Activated CD4-positive, alpha-beta T cell treated with anti-CD3 and anti-CD28 coated beads for 1 hour (primary cell): ENCODE measurements at places on chromosomes 16 and 17.

- peak; percentile 36 for DNase-seq
These were observed 22.8 kb upstream of the PVALEF start for GRCh38 chr17:81142301-81143199.

- DNase-seq: no peak
These were observed 71.1 kb downstream of the N4BP1 start for GRCh38 chr16:48538746-48539484.

- DNase-seq: no peak
These were observed 41.5 kb downstream of the NDEL1 start for GRCh38 chr17:8477171-8477570.

DNA sequence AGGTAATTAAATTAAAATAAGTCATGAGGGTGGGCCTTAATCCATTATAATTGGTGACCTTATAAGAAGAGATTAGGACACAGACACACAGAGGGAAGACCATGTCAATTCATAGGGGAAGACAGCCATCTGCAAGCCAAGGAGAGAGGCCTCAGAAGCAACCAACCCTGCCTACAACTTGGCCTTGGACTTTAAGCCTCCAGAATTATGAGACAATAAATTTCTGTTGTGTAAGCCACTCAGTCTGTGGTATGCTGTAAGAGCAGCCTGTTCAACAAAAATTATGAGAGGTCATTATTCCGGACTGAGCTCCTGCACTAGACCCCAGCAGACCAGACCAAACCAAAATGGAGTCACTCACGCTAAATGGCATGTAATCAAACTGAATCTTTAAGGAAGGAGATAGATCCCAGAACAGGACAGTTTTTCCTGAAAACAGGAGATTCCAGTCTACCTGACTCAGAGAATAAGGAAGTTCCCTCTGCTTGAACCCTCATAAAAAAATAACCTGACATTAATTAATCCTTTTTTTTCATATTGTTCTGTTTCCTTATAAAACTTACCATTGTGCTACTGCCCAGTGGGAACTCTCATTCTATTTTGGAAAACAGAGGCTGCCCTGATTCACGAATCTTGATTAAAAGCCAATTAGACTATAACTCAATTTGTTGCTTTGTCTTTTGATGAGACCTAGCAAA is 74.3 kb downstream of the DNAH3 start:
- DNase-seq: no peak

- no peak for DNase-seq
These were observed 47.1 kb downstream of the TVP23C start for GRCh38 chr17:15516150-15516549.

GRCh38 chr16:75550211-75550662 is 5.8 kb downstream of the TMEM231 start:
- no peak for DNase-seq
